ENCODE measurements at places on chromosomes 11 and 22. TPM values are rescaled to one million over a fixed set of nuclear protein-coding genes. Genes with fewer than 3 reads are reported as not detected.

- DNase-seq: no peak
Measured at GRCh38 chr22:36367479-36367878, 20.3 kb downstream of the MYH9 start.

SPTBN2 gene
- total RNA-seq: 0.27 TPM

YDJC gene
- total RNA-seq: 14.6 TPM

LMO2 gene
- total RNA-seq: 21.8 TPM

SYT13 gene
- total RNA-seq: not detected

Measured in fibroblast of the aortic adventitia (primary cell).